Right lobe of liver (tissue), 6 donors: ENCODE measurements at places on chromosomes 16 and 17. TPM values are rescaled to one million over a fixed set of nuclear protein-coding genes. Genes with fewer than 3 reads are reported as not detected.
A peak's percentile ranks its signal among the peaks of the same experiment; 100 is the strongest.

DNA sequence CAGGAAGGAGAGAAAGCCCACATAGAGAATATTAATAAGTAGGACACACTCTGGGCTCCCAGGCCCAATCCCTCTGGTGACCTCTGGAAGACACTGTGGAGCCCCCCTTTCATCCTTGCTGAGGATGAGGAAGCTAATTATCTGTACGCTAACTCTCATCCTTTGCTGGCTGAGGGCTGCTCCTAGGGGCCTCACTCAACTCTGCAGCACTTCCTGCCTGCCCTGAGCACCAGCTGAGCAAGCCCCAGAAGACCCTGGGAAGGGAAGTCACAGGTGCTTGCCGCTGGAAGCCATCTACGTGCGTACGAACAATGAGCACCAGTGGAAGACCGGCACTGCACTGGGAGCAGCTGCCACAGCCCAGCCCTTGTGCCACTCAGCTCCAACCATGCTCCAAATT is 145.8 kb upstream of the CDH5 start:
- DNase-seq, result no peak

The HBA2 gene
- total RNA-seq, result 31.0 TPM

GRCh38 chr17:57016071-57016763 is 38.3 kb downstream of the SCPEP1 start:
- no peak for DNase-seq

DNA sequence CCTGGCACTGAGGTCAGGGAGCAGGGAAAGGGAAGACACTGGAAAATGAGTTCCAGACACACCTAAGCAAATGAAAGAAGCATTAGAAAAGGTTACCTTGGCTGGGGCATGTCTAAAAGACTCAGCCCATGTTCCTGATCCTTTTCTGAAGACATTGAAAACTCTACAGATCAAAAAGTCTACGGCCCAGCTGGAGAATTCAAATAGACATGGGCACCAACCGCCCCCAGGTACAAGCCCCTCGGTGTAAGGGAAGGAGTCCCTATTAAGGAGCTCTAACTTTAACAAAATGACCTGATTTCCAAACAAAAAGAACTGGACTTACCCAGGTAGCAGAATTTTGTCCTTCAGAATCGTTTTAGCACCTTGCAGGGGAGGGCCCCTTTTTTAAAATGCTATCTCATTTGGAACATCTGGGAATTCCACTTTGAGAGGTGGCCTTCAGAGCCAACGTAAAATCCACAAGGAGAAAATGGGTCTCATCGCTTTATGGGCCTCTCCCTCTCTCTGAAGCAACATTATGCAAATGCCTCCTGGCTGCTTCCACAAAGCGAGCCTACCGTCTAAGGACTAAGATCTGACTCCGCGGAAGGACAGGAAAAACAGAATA is 43.6 kb upstream of the RBFOX3 start:
- DNase-seq, result no peak

DNA sequence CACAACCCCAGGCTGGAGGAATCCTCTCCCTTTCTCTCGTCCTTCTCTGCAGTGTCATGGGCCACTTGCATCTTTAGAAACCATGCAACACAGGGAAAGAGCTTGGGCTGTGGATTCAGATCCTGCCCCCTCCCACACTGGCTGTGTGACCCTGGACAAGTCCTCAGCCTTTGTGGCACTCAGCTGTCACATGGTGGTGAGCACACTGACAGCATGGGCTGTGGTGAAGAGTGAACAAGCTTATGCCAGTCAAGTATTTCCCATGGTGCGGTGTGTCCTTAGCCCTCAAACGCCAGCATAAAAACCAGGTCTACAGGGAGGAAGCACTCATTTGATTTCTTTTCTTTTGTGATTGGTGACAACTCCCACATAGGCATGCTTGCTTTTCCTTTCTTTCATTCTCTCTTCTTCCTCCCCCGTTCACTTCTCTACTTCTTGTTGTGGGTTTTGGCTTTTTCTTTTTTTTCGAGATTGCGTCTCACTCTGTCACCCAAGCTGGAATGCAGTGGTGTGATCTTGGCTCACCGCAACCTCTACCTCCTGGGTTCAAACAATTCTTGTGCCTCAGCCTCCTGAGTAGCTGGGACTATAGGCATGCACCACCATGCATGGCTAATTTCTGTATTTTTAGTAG is 314.2 kb downstream of the CPPED1 start:
- DNase-seq, result no peak

GRCh38 chr16:67388591-67388990 is 4.7 kb downstream of the TPPP3 start:
- no peak for DNase-seq

GRCh38 chr16:7182510-7183109 is 150.0 kb upstream of the RBFOX1 start:
- no peak for DNase-seq

DNA sequence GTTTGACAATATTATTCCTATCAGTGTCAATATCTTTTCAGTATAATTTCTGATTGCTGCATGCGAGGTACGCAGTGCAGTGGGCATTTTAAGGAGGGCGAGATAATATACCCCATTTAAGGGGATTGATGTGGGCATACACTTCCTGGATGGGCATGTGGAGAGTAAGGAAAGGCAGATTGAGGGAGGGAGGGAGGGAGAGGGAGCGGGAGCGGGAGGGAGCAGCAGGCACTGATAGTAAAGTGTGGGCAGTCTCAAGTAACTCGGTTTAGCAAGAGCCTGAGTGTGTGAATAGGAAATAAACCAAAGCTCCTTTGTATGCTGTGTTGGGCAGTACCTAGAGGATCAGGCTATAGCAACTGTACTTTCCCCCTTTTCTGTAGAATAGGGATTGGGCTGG is 5.1 kb downstream of the BPTF start:
- no peak for DNase-seq

DNA sequence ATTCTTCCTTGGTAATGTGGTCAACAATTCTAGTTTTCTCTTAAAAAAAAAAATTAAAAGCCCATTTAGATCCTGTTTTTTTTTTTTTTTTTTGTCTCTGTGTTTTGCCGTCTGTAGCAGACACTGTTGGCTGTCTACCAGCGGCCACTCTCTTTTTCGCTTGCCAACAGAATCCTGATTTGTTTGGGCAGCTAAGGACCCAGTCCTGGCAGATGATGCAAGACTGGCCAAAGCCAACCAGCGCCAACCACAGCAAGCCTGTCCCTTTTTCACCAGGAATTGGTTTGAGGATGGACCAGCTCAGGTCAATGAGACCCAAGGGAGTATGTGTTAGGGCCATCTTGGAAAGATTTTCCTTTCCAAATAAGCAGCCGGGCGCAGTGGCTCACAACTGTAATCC is 28.2 kb downstream of the ST3GAL2 start:
- peak; percentile 88 for DNase-seq

The CD300LB gene
- 0.15 TPM for total RNA-seq
